ENCODE measurements at places on chromosomes 4 and X.

DNA sequence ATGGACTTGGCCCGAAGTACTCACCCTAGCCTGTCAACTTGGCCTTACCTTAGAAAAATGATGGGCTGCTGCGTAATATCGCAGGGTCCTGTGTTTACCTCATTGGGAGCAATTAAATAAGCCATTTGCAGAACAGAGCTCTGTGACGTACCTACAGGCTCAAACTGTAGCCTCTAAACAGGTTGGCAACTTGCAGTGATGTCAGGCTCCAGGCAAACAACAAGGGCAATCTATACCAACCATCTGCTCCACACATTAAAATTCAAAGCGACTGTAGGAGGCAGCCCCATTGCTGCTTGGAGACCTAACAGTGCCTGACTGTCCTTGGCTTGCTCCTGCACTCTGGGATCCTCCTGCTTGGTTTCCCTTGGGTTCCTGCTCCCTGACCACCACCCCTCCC is 17.2 kb downstream of the VGLL1 start:
- no peak for DNase-seq

DNA sequence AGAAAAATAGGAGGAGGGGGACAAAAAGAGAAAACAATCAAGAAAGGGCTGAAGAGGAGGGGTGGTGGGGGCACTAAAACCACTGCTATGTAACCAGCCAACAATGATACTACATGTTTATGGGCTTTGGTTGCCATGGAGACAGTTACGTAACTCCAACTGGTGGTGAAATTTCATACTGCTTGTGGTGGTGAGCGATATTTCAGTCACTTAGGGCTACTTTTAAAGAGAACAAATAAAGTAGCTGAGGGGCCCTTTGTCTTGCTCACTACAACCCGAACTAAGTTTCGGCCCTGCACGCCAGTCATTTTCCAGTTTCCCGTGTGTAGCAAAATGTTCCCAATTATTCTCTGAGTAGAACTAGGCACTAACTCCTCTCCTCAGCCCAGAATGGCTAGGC is 275.2 kb upstream of the EDA2R start:
- DNase-seq, result no peak

GRCh38 chr4:23023121-23023520 is 330.4 kb downstream of the GBA3 start:
- DNase-seq, result no peak

- peak; percentile 8 for DNase-seq
These were observed 18.5 kb upstream of the OPN1LW start for GRCh38 chrX:154125391-154126040.

GRCh38 chr4:1478766-1479355 is 72.6 kb upstream of the NKX1-1 start:
- DNase-seq, result no peak

DNA sequence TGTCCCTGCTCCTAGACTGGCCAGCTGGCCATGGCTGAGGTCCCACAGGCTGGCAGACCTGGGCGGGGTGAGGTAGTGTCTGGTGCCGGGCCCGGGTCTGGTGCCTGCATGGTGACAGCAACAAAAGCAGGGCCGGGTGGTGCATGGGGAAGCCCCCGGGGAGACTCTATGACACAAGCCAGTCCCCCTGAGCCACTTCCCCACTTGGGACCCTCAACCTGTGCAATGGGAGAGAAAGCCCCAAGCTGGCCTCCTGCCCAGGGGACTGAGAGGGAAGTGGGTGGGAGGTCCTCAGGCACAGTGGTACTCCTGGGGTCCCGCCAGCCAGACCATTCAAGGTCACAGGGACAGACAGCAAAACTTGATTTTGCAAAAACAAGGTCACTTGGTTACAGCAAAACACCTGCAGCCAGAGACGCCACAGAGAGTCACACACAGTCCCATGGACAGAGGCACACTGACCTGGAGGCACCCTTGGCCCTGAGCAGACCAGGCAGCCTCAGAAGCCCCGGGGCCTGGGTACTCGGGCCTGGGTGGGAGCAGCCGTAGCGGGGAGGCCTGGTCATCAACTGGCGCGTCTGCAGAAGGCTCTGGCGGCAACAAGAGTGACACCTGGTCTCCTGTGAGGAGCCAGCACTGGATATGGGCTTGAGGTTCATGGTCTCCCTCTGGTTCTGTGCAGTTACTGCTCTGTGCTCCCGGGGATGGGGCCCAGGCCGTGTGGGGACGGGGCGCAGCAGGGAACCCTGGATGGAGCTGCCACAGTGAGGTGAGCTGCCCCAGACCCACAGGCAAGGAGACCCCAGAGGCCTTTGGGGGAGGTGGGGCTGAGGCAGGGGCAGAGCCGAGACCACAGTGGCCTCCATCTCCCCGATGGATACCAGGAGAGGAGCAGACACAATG is 60.6 kb downstream of the HTRA3 start:
- no peak for DNase-seq

DNA sequence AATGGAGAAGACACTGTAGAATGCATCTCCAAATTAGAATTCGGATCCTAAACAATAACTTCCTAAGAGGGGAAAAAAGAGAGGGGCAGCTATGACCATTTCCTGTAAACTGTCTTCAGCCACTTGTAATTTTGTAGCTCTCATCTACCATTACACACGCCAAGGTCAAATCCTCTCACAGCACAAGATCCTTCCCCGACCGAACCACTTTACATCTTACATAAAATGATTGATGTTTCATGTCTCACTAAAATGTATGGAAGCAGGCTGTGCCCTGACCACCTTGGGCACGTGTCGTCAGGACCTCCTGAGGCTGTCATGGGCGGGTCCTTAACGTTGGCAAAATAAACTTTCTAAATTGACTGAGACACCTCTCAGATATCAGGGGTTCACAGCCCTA is 24.1 kb upstream of the PBDC1 start:
- DNase-seq, result no peak

DNA sequence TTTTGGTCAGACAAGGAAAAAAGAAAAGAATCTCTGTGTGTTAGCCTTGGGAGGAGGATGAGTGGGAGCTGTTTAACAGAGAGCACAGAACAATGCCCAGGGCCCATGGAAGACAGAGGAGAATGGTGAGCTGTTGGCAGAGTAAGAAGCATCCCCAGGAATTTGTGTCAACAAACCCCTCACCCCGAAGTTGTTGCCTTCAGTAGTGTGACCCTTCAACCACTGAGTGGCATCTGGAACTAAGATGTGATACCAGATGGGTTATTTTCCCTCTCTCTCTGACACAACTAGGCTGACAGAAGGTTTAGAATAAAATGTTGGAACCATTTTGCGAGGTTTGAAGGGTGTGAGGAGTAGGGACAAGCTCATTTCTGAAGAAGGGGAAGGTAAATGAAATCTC is 25.1 kb downstream of the IGSF1 start:
- no peak for DNase-seq

DNA sequence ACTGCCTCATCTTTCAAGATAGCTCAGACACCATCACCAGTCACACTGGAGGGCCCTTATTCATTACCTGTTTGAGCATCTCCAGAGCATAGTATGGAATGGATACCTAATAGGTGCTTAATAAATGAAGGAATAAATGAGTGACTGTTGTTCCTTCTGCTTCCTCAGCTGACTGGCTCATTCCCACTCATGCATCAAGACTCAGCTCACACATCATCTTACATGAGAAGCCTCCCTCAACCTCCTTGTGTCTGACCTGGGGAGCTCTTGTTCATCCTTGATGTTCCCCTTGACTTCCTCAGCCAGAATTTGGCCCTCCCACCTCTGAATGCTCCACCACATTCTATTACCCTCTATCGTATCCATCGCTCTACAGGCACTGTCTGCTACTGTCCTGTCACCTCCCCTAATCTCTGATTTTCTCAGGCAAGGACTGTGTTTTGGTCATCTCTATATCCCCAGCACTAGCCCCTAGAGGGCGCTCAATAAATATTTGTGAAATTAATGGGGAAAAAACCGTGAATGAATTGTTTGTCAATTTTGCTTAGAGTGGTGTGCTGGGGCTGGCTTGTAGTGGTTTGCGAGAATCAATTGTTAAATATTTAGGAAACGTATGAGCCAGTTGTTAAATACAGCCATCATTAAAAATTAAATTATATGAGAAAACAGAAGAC is 88.3 kb downstream of the NHSL2 start:
- peak; percentile 0 for DNase-seq

- DNase-seq, result peak; percentile 74
These were observed 24.8 kb upstream of the FAM193A start for GRCh38 chr4:2511645-2512131.

- DNase-seq, result no peak
These were observed 28.0 kb downstream of the NUP54 start for GRCh38 chr4:76120199-76120598.

DNA sequence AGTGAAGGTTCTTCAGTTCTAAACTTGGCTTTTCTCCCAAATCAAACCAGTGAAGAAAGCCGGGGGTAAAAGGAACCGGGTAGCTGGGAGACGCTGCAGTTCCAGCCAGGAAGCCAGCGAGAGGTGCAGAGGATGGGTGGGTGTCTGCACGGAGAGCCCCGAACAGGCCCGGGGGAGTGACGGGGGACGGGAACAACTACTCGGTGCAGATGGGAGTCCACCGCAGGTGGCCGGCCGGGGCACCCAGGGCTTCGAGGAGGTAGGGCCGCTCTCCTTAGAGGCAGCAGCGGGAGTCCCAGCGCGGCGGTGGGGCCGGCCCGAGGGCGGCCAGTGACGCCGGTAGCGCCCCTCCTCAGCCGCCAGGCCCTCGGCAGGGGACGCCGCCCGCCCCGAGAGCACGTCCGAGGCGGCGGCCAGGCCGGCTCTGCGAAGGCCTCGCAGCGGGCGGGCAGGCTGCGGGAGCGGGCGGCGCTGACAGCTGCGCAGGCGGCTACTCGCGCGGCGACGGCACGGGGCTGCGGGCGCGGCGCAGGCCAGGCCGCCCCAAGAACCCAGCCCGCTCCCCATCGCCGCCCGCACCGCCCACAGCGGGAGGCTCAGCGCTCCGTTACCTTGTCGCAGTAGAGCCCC is 449 bp downstream of the FBXL5 start:
- DNase-seq, result peak; percentile 65

- DNase-seq, result no peak
These were observed 191.5 kb upstream of the NR3C2 start for GRCh38 chr4:148633720-148634119.

DNA sequence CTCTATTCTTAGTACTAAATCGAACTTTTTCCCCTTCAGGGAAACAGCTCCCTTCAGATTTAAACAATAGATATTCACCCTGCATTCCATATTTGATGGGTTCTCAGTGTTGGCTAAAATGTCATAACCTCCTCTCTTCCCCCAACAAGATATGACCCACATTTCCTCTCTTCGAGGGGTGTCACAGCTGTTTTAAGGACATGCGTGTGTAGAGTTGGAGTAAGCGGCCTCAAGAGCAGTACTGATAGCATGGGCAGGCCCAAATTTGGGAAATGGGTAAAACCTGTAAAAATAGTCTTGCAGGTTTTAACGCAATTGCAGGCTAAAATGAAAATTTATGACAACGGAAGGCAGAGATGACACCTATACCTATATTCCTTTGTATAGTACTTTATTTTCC is 28.7 kb downstream of the SAT1 start:
- DNase-seq, result no peak

DNA sequence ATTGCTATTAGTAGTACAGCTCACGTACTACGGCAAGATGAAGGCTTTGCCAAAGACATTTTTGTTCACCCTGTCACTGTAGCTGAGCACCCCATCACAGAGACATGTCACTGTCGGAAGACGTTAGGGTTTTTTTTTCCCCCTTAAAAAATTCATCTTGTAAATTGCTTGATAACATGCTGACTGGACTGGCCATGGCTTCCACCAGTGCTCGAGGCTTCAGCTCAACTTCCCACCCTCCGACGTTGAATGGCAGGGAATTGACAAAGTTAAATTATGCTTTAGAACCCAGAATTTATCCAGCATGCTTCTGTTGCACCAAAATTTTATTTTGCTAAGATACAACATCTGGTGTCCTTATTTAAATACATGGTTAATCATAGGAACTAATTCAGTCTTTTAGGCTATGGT is 707 bp upstream of the OTUD4 start:
- no peak for DNase-seq

- DNase-seq, result no peak
These were observed 13.0 kb downstream of the SEPTIN11 start for GRCh38 chr4:76962406-76963130.

GRCh38 chr4:153465615-153466080 is 512 bp upstream of the TMEM131L start:
- DNase-seq, result no peak

GRCh38 chr4:71204056-71204455 is 134.8 kb upstream of the SLC4A4 start:
- no peak for DNase-seq

GRCh38 chr4:165059386-165059785 is 5.7 kb downstream of the TRIM75 start:
- DNase-seq, result no peak

- DNase-seq, result no peak
These were observed 18.7 kb upstream of the ALG13 start for GRCh38 chrX:111662292-111662691.

DNA sequence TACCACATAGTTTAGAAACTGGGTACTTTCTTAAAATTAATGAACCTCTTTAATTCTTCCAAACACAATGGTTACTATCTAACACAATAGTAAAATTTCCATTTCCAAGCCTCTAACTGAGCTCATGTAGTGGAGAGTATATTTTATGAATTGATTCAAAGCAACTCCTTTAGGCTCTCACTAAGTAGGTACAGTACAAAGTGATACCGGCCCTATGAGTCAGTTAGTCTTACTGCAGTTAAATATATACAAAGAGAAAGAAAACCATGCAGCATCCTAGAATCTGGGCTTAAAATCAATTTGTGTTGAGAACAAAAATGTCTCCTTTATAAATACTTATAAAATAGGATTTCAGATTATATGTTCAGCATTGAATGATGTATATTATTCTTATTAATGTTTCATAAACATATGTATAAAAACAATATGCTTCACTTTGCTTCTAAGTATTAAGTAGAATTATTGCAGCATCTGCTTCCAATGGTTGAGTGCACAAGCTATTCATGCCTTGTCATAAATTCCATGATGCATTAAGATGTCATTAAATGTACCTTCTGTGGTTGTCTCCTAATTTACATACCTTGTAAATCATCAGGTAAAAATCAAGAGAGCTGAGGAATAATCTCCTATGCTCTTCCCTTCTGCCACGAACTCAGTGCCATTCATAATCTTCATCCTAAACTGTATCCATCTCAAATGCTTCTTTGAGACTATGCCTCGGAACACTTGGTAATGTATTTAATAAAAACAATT is 1037.8 kb downstream of the STPG2 start:
- no peak for DNase-seq

- no peak for DNase-seq
These were observed 51.9 kb upstream of the LAS1L start for GRCh38 chrX:65586491-65586890.

- DNase-seq, result no peak
These were observed 9.1 kb downstream of the NSD2 start for GRCh38 chr4:1880332-1880731.

GRCh38 chr4:99762728-99763127 is 53.9 kb upstream of the DAPP1 start:
- no peak for DNase-seq

- no peak for DNase-seq
These were observed 14.0 kb upstream of the KIAA0232 start for GRCh38 chr4:6768539-6768905.

GRCh38 chr4:89196056-89196674 is 84.8 kb downstream of the TIGD2 start:
- no peak for DNase-seq

DNA sequence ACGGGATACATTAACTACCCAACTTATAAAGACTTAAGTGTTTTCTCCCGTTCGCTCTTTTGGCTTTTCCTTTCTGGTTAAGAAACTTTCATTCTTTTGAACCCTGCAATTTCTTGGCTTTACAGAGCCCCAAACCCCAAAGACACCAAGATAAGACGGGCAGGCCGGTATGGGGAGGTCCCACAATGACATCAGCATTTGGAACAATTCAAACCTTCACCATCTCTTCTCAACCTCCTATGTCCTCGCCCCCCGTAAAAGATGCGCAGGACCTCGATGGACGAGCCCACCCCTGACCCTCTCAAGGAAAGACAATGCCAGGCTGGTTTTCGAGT is 999 bp downstream of the ZNF518B start:
- no peak for DNase-seq
